ENCODE measurements at places on chromosomes 2 and 18.
A peak's percentile ranks its signal among the peaks of the same experiment; 100 is the strongest.

GRCh38 chr2:148876595-148877402, 1.8 kb downstream of the KIF5C start:
- peak; percentile 66 for DNase-seq

GRCh38 chr2:141513853-141514252, 617.0 kb downstream of the LRP1B start:
- DNase-seq = no peak

GRCh38 chr18:63421514-63421913, 762 bp downstream of the VPS4B start:
- no peak for DNase-seq

DNA sequence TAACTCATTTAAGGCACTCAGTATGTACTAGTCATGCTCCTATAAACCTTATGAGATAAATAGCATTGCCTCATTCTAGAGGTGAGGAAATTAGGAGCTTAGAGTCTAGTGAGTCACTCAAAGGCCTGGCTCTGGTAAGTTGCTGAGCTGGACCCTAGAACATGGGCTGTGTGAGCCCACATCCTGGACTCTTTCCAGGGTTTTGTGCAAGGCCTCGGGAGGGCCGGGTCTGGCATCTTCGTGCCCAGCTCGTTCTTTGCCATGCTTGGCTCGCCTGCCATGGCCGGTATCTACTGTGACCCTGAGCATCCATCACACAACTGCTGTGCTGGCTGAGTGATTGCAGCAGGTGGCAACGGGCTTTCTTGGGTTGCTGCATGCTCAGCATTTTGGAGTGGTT, 168.0 kb downstream of the LPIN1 start:
- DNase-seq = no peak

DNA sequence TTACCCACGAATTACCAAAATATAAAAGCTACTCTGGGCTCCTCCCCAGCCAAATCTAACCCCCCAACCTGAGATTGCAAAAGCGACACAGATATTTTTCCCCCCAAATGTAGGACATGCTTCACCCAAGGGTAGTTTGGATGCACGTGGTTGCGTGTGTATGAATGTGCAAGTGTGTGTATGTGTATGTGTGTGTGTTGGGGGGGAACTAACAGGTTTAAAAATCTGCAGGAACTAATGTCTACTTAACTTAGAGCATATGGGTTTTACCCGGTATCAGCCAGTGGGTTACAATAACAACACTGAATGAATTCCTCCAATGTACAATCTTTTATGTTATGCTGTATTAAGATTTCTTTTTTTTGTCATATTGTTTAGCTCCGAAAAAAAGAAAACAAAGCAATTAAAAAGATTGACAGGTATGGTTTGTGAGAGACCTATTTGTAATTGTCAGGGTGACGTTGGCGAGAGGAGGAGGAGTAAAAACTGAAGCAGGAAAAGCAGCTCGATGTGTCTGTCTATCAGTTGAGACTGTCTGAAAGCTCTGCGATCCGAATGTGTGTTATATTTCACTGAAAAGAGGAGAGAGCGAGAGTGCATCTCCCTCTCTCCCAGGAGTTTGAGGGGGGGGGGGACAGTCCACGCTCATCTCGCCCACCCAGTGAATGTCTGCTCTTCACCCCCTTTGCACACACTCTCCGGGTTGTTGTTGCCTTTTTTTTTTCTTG, at the start of gene TSHZ1:
TSHZ1 (plus strand) TSS at position 524 of the 728 bp plus-strand sequence. CDS start 1,080 bp downstream, outside the sequence.
- DNase-seq = no peak

DNA sequence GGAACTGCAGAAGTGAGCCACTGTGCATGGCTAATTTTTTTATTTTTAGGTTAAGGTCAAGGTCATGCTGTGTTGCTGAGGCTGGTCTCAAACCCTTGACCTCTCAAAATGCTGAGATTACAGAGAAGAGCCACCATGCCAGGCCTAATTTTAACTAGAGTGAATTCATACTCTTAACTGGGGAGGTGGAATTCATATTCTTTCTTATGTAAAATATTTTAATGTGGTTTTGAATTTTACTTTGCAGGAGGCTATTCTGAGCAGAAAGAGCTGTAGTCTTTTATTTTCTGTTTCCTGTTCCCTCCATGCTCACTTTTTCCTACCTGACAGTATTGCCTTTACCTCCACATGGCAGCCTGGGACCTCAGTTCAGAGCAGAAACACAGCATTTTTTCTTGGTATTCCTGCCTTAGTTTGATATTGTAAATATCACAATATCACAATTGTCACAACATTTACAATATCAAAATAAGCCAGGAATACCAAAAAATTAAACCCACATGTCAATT, 37.1 kb upstream of the CCNYL1 start:
- no peak for DNase-seq

DNA sequence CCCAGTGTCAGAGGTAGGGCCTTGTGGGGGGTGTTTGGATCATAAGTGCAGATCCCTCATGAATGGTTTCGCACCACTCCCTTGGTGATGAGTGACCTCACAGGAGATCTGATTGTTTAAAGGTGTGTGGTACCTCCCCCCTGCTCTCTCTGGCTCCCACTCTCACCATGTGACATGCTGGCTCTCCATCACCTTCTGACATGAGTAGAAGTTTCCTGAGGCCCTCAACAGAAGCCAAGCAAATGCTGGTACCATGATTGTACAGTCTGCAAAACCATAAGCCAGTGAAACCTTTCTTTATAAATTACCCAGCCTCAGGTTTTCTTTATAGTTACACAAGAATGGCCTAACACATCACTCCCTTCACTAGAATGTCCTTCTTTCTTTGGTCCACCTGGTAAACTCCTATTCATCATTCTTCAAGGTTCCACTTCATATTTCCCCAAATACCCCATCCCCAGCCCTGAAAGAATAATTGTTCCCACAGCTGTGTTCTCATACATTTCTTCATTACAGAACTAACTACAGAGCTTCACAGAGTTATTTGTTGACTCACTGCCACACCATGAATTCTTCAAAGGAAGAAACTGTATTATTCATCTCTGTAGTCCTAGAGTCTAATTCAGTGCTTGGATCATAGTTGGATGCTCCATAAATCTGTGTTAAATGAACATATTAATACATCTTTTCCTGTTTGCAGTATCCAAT, 81.2 kb upstream of the STK17B start:
- no peak for DNase-seq

DNA sequence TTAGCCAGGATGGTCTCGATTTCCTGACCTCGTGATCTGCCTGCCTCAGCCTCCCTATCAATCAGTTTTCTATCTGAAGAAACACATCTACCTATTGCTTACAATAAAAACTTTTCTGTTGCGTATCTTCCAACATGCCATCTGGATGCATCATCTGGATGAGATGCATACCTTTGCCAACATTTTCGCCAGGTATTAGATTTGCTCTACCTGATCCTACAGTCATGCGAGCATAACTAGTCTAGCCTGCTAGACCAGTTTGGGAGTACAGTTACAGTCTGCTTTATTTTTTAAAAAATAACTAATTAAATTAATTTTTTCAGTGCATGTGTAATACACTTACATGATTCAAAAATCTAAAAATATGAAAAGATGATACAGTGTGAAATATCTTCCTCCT, 334.0 kb upstream of the MEX3C start:
- DNase-seq = no peak

GRCh38 chr18:62196079-62196478, 9.0 kb downstream of the RELCH start:
- no peak for DNase-seq

GRCh38 chr2:589281-590130, 87.7 kb downstream of the TMEM18 start:
- no peak for DNase-seq

DNA sequence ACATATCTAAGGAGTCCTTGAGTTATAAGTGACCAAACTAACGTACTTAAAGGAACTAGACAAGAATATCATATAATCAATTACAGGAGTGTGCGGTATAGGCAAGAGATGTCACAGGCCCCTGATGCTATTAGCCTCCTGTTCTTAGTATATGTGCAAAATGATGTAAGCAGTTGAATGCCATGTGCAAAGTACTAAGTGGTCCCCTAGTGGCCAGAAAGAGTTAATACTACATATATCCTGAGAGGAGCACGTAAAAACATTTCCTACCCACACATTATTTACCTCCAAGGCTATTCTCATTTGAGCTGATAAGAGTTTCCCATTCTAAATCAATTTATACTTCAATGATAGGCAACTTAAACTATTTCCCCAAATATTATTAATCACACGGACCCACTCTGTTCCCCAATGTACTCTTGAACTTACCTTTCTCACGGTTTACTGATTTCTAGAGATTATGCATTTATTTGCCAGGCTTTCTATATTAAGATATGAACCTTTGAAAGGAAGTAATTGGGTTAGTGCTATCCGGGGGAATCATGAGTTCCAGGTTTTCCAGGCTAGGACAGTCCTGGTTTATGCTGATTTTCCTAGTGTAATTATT, 158.0 kb upstream of the KLHL14 start:
- DNase-seq = no peak

DNA sequence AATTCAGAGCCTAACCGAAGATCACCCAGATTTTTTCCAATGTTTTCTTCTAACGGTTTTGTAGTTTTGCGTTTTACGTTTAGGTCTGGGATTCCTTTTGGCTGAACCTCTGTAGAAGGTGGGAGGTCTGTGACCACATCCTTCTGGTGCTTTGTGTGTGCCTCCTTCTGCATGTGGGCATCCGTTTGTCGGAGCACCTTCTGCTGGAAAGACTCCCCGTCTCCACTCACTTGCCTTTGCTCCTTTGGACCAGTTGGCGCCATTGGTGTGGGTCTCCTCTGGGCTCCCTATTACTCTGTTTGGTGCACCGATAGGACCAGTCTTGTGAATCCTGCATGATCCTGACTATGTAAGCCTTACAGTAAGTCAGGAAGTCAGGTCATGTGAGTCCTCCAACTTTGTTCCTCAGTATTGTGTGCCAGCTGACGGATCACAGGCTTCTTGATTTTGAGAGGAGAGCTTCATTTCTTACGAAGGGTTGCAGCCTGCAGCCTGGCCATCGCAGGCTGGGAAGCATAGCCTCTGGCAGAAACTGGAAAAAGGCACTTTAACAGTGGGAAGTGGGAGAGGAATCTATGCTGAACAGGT, 13.6 kb downstream of the AQP12A start:
- DNase-seq = peak; percentile 19

GRCh38 chr2:145022666-145023333, 502.9 kb upstream of the ZEB2 start:
- DNase-seq = no peak

All from posterior cingulate gyrus (tissue), 11 donors.